DND-41 (cell line): ENCODE measurements at places on chromosomes 12 and 14.

- peak; percentile 51 for DNase-seq
These were observed 17.4 kb upstream of the FLVCR2 start for GRCh38 chr14:75561013-75561432.

- DNase-seq = no peak
These were observed 236.8 kb downstream of the GRIN2B start for GRCh38 chr12:13744561-13744960.

DNA sequence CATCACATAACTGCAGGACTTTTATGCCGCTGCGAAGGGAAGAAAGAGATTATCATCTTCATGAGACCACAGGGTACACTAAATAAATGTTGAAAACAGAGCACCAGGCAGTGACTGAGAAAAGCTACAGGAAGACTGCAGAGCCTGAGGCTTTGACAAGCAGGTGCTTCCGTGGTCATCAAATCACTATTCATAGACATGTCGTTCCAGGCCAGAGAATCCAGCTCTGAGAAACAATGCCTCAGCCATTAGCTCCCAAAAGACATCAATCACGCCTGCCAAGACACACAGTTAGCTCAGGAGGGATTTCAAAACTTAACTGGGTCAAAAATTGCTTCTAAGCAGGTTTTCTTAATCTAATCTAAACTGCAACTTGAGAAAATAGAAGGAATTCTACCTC, 47.2 kb upstream of the GARIN6 start:
- DNase-seq = no peak

GRCh38 chr12:52370926-52371608, 3.8 kb upstream of the KRT85 start:
- DNase-seq = no peak

DNA sequence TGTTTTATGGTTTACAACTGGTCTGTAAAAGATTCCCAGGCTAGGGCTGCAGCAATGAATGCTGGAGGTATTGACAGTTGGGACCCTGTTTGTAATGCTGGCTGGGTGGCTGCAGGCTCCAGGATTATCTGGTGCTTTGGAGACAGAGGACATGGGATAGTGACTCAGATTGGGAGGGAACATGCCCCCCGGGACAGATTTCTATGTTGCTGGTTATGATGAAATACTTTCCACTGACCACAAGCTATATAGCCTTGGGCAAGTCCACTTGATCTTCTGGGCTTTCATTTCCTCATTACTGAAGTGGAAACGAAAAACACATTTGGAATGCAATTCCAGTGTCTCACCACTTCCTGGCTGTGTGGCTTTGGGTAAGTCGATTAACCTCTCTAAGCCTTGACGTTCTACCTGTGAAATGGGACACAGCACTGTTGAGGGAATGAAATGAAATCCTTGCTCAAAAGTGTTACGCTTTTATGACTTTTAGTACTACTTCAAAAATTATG, 6.3 kb upstream of the TPCN1 start:
- no peak for DNase-seq

GRCh38 chr14:91095178-91095577, 18.7 kb upstream of the DGLUCY start:
- DNase-seq = no peak

- DNase-seq = no peak
These were observed 845 bp upstream of the AHNAK2 start for GRCh38 chr14:104978746-104979691.

GRCh38 chr14:86619726-86620125, 1089.8 kb downstream of the FLRT2 start:
- no peak for DNase-seq

GRCh38 chr12:79374545-79374944, 316.2 kb downstream of the PAWR start:
- no peak for DNase-seq

- DNase-seq = no peak
These were observed 1.9 kb downstream of the TMEM253 start for GRCh38 chr14:21102521-21103410.

- no peak for DNase-seq
These were observed 214.9 kb downstream of the ADAMTS20 start for GRCh38 chr12:43336962-43337555.

DNA sequence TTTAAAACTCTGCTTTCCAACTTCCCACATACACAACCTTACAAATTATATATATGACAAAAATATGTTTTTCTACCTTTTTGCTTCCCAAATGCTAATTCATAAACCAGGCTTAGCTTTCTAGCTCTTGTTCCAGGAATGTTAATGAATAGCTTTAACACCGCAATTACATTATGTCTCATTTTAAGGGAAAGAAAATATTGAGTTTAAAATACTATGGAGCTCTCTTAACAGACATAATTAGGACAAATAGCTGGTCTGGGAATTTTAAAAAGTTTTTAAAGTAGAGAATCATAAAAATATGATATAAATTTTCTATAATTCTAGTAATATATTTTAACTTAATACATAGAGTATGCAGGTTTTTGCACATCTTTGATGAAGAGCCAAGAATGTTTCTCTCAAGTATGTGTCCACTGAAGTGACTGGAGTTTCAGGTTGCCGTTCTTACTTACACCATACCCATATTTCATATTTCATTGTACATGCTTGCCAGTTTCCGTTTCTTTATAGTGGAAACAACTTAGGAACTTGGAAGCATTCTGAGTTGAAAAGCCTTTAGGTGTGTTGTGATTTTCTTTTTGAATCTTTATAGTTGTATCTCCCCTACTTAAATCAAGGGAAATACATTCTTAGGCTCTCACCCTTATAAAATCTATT, 90.6 kb upstream of the SLCO1C1 start:
- DNase-seq = no peak

DNA sequence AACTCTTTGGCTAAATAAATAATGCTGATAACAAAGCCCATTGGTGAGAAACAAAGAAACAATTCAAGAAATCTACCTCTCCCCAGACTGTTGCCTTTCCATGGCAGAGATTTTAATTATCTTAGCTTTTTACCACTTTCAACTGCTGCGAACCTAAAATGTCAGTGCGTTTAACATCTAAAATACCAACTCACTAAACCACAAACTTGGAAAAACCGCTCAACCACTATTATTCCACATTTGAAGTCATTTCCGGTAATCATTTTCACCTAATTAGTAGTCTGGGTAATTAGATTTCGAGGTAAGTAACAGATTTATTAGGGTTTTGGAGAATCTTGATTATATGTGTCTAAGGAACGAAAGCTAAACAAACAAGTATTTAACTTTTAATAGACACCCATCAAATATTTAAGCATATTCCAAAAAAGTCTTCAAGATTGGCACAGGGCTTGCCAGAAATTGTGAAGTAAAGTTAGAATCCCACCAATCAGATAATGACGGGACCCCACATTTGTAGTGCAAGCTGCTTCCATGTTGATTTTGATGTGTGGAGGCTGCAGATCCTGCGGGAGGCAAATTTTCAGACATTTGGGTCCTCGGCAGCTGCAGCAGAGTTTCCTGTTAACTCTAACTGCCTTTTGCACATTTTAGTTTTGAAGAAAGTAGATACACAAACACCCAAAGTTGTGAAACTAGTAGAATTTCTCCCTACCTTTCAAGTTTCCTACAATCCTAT, 4.1 kb downstream of the OTX2 start:
- no peak for DNase-seq

- no peak for DNase-seq
These were observed 2.4 kb downstream of the KRT76 start for GRCh38 chr12:52774629-52775250.

DNA sequence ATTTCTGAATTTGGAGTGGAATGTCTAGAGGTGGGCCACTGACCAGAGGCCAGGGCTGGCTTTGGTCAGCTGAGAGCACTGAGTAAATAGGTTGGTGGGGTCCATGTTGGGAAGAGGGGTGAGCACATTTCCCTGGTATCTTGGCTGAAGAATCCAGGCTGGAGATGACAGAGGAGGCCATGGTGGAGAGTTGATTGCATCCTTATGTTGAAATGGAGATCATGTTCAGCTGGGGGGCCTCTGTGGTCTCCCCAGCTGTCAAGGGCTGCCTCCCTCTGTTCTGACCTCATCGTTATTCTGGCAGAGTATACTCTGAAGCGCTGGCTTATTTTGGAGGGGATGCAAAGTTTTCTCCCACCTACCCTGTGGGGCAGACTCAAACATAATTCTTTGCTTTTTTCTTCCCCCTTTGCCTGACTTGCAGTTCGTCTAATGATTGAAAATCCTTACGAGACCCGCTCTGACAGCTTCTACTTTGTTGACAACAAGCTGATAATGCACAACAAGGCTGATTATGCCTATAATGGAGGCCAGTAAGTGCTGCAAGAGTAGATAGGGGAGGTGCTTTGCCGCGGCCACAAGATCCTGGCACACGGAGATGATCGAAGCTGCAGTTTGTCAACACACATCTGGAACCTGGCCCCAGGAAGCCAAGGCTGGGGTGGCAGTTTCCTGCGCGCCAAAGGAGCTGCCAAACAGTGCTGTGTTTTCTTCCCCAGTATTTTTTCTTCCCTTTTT, 6.0 kb upstream of the ACADS start:
- no peak for DNase-seq

DNA sequence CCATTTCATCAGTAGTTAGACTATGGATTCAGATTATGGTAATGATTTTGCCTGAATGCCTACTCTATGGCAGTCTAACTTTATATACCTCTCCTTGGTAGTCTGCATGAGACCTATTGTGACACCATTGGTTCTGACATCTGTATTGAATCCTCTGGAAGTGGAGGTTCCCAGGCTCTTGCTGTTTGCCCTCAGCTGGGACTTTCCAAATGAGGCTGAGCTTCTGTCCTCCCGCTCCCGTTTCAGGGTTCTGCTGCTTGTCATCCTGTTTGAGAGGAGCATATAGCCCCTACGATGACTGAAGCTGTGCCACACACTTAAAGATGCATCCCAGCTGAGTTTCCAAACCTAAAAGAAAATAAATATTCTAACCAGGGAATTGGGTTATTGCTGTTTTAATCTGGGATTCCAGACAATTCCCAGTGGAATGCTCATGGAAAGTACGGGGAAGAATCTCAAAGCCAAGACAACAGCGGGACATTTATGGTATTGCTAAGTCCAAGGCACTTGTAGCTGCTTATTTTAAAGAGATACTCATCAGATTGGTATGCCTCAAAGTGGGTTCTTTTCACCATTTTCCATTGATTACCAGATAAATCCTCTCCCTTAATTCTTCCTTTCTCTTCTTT, 105.9 kb downstream of the ETV6 start:
- DNase-seq = no peak

DNA sequence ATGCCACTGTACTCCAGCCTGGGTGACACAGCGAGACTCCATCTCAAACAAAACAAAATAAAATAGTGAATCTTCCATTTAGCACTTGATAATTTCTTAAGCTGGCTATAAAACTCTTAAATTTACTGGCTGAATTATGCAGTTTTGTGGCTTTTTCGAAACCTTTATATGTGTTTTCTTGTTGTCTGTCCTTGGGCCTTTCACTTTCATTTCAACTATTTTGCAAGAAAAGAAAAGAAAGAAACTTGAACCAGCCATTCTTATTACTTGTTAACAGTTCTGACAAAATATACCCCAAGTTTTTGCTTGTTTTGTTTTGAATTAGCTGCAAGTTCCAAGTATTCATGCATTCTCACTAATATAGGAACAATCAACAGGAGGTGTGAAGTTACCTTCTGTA, 42.8 kb downstream of the PRICKLE1 start:
- DNase-seq = no peak

GRCh38 chr14:50544911-50545310, 12.5 kb upstream of the MAP4K5 start:
- DNase-seq = no peak

DNA sequence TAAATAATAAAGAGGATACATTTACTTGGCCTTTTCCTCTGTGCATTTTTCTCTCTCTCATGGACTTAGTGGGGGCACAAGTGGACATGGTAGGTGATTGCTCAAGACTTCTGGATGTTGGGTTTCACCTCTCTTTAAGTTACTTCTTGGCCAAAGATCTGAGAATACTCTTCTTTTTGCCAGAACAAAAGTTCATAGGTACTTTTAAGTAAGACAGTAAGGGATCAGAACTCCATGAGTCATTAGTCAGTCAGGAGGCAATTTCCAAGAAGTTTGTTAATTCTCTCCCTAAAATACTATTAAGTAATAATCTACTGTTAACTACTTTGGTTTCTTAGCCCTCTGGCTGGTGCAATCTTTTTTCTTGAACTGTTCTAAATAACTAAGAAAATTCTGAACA, 84.2 kb downstream of the GRIP1 start:
- no peak for DNase-seq

DNA sequence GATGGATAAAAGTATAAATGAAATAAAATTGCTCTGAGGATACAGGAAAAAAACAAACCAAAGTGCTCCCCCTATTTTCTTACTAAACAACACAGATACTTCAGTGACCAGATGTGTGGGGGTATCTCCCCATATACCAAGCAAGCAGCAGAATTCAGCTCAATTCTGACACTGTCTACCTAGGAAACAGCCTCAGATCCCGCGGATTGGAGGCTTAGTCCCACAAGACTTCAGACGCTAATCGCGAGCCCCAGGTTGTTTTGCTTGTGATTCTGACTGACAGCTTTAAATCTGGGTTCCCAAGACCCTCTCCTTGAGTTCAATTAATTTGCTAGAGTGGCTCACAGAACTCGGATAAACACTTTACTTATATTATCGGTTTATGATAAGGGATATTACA, 17.3 kb downstream of the NFKBIA start:
- DNase-seq = no peak
